ENCODE measurements at places on chromosomes 16 and 17.

GRCh38 chr17:79600681-79601131, 10.1 kb downstream of the RBFOX3 start:
- DNase-seq = no peak

GRCh38 chr17:59601130-59601529, 18.6 kb upstream of the CLTC start:
- no peak for DNase-seq

GRCh38 chr16:31130336-31130891, 5.1 kb downstream of the PRSS8 start:
- DNase-seq = no peak

GRCh38 chr17:2222901-2223616, 80.5 kb downstream of the SMG6 start:
- DNase-seq = no peak

- DNase-seq = peak; percentile 77
These were observed 23.1 kb upstream of the DHRS13 start for GRCh38 chr17:28925912-28926365.

- no peak for DNase-seq
These were observed at the start of gene CCL7 for GRCh38 chr17:34269969-34270368. Gene CCL7, plus strand, starts transcription at chr17:34270221. Its CDS starts 70 bp downstream, at chr17:34270291.

GRCh38 chr16:84751947-84752346, 52.1 kb downstream of the USP10 start:
- DNase-seq = no peak

DNA sequence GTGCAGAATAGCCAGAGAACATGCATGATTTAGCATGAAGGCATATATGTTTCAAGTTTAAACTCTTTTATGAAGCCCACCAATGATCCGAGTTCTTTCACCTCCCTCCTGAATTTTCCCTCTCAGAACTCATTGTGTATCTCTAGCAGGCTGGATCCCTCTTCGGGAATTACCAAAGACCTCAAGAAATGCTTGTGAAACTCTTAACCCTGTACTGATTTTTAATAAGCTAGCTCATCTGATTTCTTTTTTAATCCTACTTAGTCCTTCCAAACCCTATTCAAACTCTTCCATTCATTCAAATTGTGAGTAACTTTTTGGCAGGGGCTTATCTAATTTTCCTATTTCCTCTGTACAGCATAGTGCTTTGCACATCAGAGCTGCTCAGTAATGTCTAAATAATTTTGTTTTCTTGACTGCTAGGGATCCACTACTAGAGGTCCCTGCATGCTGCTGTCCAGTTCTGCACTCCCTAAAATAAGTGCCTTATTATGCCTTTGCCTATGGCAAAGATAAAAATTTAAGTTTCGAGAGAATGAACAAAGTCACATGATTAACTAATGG, 723.8 kb downstream of the CDH11 start:
- DNase-seq = no peak
